Naive thymus-derived CD4-positive, alpha-beta T cell (primary cell): ENCODE measurements at places on chromosomes 16 and 17. TPM values are rescaled to one million over a fixed set of nuclear protein-coding genes. Genes with fewer than 3 reads are reported as not detected.

GRCh38 chr16:26078716-26079355 is 387.1 kb downstream of the HS3ST4 start:
- no peak overlapping the region for H3K27ac ChIP-seq
- H3K27me3 ChIP-seq: no peaks in the 10 kb centered on the region
- H3K4me3 ChIP-seq: no peak overlapping the region
- no peak for DNase-seq
- H3K36me3 ChIP-seq: no peaks in the 10 kb centered on the region
- H3K4me1 ChIP-seq: no peaks in the 10 kb centered on the region

The OSGIN1 gene
- 0.97 TPM for total RNA-seq

The EFNB3 gene
- total RNA-seq: not detected

GRCh38 chr17:74059479-74060240 is 143.8 kb upstream of the RPL38 start:
- no peak for DNase-seq
- H3K36me3 ChIP-seq: no peaks in the 10 kb centered on the region
- H3K4me3 ChIP-seq: no peak overlapping the region
- no peaks in the 10 kb centered on the region for H3K4me1 ChIP-seq
- no peak overlapping the region for H3K27ac ChIP-seq
- H3K27me3 ChIP-seq: no peaks in the 10 kb centered on the region

The KRT14 gene
- not detected for total RNA-seq

DNA sequence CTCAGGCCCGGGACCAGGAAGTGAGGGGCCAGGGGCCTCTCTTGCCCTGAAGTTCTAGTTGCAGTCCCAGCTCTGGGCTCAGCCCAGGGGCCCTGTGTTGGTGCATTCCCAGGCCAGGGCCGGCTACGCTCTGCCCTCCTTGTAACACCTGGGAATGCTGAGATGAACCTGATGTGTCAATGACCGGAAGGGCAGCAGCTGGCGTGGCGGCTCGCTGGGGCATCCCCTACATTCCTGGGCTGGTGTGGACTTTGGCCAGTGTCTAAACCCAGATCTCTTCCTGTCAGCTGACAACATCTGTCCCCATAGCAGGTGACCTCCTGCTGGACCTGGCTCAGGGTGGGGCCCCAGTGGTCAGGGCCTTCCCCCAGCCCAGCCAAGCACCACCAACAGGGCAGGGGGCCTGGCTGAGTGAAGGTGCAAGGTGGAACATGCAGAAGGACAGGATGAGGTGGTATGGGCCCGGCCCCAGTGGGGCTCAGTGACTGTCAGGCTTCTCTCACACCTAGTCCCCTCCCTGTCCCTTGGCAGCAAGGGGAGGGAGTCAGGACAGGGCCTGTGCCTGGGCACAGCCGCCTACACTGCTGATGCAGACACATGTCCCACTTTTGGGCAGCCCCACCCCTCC is 15.9 kb downstream of the FAM83G start:
- H3K27ac ChIP-seq: no peak overlapping the region
- no peaks in the 10 kb centered on the region for H3K36me3 ChIP-seq
- H3K27me3 ChIP-seq: no peaks in the 10 kb centered on the region

The AMZ2 gene
- total RNA-seq: 79.5 and 83.9 TPM in 2 replicates

- H3K36me3 ChIP-seq: no peaks in the 10 kb centered on the region
- H3K27ac ChIP-seq: no peak overlapping the region
- H3K27me3 ChIP-seq: no peaks in the 10 kb centered on the region
Observed at GRCh38 chr16:1026784-1027500, 45.4 kb downstream of the SOX8 start.

GRCh38 chr16:49701789-49702494 is 154.0 kb downstream of the ZNF423 start:
- no peaks in the 10 kb centered on the region for H3K4me1 ChIP-seq

The PLA2G10 gene
- total RNA-seq: not detected

- H3K4me1 ChIP-seq: no peaks in the 10 kb centered on the region
- H3K4me3 ChIP-seq: no peak overlapping the region
- no peaks in the 10 kb centered on the region for H3K27me3 ChIP-seq
- H3K36me3 ChIP-seq: peaks cover 61% of the 10 kb centered on the region
Observed at GRCh38 chr17:5410594-5411272, 8.7 kb downstream of the NUP88 start.

GRCh38 chr16:50915120-50915519 is 173.2 kb downstream of the CYLD start:
- H3K27me3 ChIP-seq: no peaks in the 10 kb centered on the region
- no peaks in the 10 kb centered on the region for H3K4me1 ChIP-seq
- no peak for DNase-seq
- H3K4me3 ChIP-seq: no peak overlapping the region
- no peak overlapping the region for H3K27ac ChIP-seq
- H3K36me3 ChIP-seq: no peaks in the 10 kb centered on the region
